Activated CD8-positive, alpha-beta memory T cell treated with anti-CD3 and anti-CD28 coated beads for 1 hour (primary cell): ENCODE measurements at places on chromosomes 11 and 22.

- DNase-seq, result no peak
Observed at GRCh38 chr22:35226958-35227647, 30.2 kb upstream of the HMGXB4 start.

GRCh38 chr11:82195283-82195682 is 538.4 kb downstream of the FAM181B start:
- DNase-seq, result no peak

DNA sequence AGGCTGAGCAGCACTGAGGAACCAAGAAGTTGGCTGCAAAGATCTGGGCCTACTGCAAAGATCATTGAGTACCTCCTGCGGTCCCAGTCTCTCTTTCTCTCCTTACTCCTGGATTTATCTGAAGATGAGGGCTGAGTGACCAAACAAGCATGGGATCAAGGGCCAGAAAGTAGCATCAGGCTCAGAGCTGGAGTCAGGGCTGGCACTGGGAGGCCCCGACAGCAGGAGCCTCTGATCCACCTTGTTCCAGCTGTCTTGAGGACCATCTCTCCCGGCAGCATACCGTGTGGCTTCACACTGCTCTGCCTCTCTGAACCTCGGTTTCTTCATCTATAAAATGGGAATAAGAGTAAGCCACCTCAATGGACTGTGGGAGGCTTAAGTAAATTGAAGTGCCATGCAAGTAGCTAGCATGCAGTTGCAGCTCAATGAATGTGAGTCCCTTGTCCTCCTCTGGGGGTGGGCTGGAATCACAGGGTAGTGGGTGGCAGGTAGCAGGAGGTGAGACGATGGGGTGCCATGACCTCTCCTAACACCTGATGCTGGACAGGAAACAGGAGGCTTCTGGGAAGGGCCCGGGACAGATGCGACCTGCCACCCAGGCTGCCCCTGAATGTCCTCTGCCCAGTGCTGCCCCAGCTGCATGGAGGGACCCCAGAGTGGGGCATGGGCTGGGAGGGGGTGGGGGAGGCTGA is 52.5 kb upstream of the PRDM11 start:
- DNase-seq, result no peak

- no peak for DNase-seq
Observed at GRCh38 chr22:44363013-44363979, 50.5 kb upstream of the SHISAL1 start.

DNA sequence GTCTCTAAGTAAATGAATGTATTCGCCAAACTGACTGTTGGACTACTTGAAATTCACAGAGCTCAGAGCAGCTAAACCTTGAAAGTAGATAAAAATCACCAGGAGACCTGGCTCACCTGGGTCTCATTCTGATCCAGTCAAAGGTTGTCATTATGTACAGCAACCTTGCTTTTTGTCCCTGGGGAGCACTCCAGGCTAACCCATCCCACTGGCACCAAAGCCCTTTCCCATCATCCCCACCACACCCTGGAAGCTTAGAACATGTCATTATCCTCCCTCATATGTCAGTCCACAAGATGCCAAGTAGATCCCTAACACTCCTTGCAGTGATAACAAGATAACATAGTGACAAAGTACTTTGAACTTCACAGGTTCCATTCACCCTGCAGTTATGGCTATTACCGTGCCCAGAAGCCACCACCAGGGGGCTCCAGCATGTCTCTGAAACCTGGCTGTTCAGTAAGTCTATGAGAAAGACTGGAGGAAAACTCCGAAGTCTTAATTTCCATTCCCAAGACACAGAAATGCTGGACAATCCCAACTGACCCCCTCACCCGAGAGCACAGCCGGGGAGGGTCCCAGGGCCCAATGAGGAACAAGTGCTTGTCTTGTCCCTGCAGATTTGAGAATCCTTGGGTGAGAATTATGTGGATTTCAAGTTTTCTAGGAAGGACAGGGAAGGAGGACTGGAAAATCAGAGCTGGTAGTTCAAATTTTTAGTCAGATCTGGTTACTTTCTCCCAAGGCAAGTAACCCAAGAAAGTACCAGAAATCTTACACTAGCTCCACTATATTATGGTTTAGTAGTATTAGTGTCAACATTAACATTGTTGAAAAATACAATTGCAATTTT is 43.0 kb upstream of the USP47 start:
- DNase-seq, result peak; percentile 56

GRCh38 chr11:17224727-17225126 is 16.9 kb upstream of the PIK3C2A start:
- DNase-seq, result no peak
